Neural crest cell (in vitro differentiated cells): ENCODE measurements at places on chromosomes 11 and 22.
A peak's percentile ranks its signal among the peaks of the same experiment; 100 is the strongest.

DNA sequence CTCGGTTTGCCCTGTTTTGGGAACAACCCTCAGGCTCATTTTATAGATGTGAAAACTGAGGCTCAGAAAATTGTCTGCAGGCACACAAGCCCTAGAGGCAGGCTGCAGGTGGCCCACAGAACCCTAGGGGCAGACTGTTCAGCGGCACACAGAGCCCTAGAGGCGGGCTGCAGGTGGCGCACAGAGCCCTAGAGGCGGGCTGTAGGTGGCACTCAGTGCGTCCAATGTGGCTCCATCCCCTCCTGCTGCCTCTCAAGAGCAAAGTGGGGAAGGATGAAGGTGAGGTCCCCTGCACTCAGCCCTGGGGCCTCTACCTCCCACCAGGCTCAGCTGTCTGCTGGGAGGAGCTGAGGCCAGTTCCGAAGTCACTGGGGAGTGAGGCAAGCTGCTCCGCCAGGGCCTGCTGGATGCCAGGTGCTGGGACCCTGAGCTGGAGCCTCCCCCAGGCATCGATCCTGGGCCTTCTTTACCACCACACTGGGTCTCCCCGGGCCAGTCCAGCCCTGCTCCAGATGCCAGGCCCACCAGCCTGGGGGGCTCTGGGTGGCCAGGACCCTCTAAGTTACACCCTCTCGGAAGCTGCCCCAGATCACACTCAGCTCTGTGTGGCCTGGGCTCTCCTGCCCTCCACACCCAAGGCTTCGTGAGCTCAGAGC lies 2.3 kb downstream of the ACY3 start:
- no peak for DNase-seq

GRCh38 chr11:15045891-15046290 lies 27.5 kb upstream of the CALCB start:
- no peak for DNase-seq

GRCh38 chr11:119339589-119340334 lies 921 bp downstream of the C1QTNF5 start:
- peak; percentile 78 for DNase-seq

DNA sequence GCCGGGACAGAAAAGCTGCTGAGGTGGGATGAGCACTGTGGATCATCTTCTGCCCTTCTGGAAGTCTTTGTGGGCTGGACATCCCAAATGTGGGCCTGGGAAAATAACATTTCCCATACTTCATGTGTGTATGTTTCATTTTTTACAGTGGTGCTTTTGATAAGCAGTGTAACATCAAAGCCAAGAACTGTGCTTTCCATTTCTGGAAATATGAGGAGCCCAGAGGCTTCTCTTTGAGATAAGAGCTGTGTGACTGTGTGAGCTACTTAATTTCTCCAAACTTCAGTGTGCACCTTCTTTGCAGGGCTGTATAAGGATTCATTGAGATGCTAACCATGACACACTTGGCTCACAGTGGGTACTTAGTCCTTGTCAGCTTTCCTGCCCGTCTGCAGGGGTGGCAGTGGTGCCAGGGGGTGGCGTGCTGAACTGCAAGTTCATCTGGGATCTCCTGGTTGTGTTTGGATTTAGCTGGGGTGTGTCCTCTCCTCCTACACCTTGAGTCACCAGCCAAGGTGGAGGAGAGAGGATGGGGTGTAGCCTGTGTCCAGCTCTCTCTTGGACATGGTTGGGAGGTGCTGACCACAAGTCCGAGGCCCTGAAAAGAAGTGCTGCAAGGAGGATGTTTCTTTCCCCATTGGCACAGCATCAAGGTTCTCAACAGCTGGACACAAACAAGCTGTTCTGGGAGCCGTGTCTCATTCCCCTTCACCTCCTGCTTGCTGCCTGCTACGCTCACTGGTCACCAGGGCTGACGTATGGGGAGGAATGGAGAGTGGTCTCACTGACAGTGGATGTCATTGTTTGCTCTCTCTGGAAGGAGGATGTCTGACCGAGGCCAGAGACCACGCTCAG lies 139.4 kb downstream of the TEAD1 start:
- DNase-seq, result no peak

- no peak for DNase-seq
Measured at GRCh38 chr11:41320653-41321052, 138.8 kb downstream of the LRRC4C start.
